ENCODE measurements at places on chromosomes 7 and 10. TPM values are rescaled to one million over a fixed set of nuclear protein-coding genes. Genes with fewer than 3 reads are reported as not detected.
A peak's percentile ranks its signal among the peaks of the same experiment; 100 is the strongest.

TMEM140 gene
- 76.1 TPM for total RNA-seq

SLC39A12 gene
- total RNA-seq = 0.10 TPM

CLCN1 gene
- total RNA-seq = 0.07 TPM

ENTPD1 gene
- total RNA-seq = 92.9 TPM

C7orf33 gene
- total RNA-seq = not detected

DNA sequence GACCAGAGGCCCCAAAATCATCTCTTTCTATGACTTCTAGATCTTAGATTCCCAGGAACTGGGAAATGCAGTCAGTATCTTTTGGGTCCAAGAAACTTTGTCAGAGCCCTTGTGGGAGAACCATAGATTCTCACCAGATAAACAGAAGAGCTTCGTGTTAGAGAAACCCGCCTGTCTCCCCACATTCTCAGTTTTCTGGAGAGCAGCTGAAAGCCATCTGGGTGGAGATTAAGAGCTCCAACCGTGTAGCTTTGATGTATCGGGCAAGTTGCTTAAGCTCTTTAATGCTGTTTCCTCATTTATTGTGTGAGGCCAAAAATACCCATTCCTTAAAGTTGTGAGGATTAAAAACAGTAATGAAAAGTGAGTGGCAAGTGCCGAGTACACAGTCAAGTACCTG lies 107.6 kb downstream of the WDR37 start:
- DNase-seq = no peak

DNA sequence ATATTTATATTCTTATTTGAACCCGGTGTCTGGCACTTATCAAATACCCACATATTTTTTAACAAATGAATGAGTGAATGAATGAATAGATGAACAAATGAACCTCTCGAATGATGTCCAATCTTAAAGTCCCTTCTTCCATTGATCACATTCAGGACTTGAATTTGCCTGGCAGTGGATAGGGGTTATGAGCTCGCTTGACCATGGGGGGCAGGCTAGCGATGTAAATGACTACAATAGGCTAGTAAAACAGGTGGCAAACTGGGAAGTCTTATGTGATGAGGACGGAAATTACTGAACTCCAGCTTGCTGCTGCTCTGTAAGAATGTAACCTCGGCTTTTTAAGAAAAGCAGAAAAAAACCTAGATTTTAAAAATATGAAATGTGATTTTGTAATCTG lies 247.7 kb upstream of the DKK1 start:
- DNase-seq = no peak

DNA sequence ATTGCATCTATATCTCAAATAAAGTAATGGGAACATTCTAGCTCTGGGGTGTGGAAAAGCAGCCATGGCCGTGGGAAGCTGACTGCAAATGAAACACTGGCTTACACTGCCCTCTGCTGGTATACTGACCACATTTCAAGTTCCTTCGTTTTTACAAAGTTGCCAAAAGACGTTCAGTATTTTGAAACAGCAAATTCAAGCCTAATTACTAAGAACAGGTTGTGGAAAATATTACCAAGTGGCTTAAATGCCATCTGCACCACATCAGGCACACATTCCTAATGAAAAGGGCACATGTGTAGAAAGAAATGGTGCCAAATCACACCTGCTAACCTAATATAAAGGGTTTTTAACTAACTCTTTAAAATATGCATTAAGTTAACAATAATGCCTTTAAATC lies 83.9 kb downstream of the JAZF1 start:
- no peak for DNase-seq

GRCh38 chr10:52280051-52280450 lies 34.0 kb upstream of the DKK1 start:
- no peak for DNase-seq

DNA sequence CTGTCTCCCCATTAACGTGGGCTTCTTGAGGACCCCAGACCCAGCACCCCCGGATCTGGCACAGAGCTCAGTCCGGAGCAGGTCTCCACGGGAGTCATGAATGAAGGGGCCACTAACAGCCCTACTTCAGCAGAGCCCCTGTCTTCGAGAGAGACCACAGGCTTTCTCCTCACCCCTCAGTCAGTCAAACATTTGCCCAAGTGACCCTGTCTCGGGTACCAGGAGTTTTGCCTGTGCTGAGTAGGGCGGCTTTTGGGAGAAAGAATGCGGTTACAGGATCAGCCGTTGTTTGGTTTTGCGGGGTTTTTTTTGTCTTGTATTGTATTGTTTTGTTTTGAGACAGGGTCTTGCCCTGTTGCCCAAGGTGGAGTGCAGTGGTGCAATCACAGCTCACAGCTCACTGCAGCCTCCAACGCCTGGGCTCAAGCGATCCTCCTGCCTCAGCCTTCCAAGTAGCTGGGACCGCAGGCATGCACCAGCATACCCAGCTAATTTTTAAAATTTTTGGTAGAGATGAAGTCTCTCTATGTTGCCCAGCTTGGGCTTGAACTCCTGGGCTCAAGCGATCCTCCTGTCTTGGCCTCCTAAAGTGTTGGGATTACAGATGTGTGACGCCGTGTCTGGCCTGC lies 16.5 kb downstream of the ADAP1 start:
- DNase-seq = peak; percentile 41

GRCh38 chr10:98446151-98446660 lies 529 bp downstream of the HPS1 start:
- peak; percentile 92 for DNase-seq

- DNase-seq = no peak
These were observed 48.4 kb upstream of the SEMA3C start for GRCh38 chr7:80967071-80967916.

- no peak for DNase-seq
These were observed 108.8 kb downstream of the ATE1 start for GRCh38 chr10:121819049-121819448.

DNA sequence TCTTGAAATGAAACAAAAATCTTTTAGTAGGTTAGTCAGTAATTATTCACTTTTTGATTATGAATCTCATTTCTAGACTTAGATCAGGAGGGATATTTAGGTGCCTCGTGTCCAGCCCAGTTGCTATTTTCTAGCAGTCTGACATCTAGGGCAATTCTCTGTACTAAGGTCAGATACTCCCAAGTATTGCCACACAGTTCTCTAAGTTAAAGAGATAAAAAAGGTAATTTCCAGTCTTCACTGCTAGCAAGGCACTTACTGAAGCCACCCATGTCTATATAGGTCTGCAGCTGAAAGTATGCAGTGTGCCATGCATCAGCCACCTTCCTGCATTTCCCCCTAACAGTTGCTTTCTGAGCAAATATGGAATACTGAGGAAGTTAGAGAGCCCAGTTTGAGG lies 83.4 kb downstream of the PON1 start:
- no peak for DNase-seq

DNA sequence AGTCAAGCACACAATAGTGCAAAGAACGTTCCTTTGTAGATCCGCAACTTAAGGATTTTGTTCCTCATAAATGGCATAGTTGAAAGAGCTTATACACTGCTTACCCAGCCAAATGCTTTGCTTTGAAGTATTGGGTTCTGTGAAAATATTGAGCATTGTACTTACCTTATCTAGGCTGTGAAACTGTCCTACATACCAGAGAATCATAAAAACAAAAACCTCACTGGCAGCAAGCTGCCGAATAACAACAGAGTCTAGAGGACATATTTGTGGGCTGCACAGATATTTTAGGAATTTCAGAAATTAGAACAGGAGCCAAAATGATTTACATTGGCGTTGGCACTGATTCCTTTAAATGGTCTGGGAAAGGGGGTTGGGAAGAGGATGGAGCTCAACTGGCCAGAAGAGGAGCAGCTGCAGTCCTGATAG lies 174.8 kb downstream of the RTKN2 start:
- DNase-seq = no peak

DNA sequence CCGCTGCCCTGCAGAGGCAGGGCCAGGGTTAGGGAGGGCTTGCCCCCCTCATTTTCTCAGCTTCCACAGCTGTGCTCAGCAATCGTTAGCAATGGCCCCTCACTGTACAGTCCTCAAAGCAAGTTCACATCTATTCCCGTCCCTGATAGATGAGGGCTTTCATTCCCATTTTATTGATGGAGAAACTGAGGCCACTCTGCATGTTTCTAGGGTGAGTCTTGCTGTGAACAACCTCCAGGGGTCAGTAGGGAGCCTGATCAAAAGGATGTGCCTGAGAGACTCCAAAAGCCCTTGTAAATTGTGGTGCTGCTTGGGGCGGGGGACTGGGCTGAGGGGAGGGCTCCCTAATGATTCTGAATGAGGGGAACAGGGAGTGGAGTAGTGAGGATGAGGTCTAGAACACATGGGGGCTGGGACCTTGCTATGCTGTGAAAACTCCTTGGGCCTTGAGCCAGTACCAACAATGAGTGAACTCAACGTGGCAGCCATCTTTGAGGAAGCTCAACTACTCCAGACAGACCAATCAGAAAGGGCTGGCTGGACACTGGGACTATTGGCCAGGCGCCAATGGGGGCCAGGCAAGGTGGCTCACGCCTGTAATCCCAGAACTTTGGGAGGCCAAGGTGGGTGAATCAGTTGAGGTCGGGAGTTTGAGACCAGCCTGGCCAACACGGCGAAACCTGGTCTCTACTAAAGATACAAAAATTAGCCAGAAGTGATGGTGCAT lies 6.7 kb upstream of the GRIFIN start:
- no peak for DNase-seq

Measured in spleen (tissue), 13 donors.